ENCODE measurements at places on chromosomes 5 and 9.

DNA sequence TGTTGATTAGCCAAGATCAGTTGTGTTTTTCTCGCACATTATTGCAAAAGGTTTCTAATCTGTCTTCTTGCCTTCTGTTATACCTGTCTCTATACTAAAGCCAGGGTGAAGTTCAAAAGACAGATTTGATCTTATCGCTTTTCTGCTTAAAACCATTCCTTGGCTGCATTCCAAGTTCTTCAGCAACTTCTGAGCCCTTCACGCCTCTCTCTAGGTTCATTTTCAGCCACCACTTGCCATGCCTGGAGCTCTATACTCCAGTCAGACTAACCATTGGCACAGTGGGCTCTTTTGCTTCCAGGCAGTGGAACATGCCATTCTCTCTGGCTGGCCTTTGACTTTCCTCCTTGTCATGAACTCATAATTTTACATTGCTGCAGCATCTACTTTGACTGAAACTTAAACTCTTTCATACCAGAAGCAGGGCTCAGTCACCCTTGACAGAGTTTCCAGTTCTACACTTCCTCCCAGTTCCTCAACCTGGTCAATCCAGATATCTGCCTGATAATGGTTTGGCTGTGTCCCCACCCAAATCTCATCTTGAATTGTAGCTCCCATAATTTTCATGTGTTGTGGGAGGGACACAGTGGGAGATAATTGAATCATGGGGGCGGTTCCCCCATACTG lies 114.4 kb downstream of the SLC12A2 start:
- DNase-seq: no peak

GRCh38 chr9:116008278-116008677 lies 145.3 kb upstream of the PAPPA start:
- DNase-seq: no peak

DNA sequence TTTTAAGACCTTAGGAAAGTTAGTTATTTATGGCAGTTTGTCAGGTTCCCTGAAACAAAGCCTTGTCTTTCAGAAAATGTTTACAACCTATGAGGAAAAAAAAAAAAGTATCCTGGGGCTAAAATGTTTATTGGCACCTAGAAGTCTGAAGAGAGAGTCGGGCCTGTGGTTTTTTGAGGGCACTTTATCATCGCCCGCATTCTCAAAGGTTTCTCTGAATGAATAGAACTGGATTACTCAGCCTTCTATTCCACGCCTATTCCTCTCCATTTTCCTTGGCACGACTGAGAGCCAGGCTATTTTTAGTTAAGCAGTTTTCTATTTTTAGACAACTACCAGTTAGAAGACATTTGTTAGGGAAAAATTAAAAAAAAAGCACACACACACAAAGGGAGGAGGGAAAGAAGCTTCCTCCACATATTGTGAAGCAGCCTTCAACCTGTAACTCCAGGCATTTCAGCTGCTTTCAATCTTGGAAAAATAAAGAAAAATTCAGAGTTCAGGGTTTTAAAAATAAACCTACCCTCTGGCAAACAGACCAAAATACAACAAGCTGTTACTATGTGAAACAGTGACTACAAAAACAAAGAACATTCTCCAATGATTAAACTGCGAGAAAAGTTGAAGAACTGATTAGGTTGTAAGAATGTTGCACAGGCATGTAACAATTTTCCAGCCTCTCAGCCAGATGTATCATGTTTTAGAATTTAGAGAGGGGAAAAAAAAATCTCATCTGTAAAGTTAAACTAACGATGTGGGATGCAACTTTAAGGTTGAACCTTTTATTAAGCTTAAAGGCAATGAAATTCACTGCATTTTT lies 97.0 kb downstream of the MEF2C start:
- peak; percentile 76 for DNase-seq

GRCh38 chr9:95132366-95133324 lies 184.9 kb downstream of the FANCC start:
- DNase-seq: no peak

GRCh38 chr9:37421914-37422288 lies 595 bp upstream of the GRHPR start:
- DNase-seq: no peak

- DNase-seq: no peak
Observed at GRCh38 chr5:87195616-87196015, 72.1 kb upstream of the RASA1 start.

GRCh38 chr5:149170299-149170698 lies 29.0 kb downstream of the ABLIM3 start:
- no peak for DNase-seq

- peak; percentile 52 for DNase-seq
Observed at GRCh38 chr5:81151546-81151945, 81.6 kb upstream of the CKMT2 start.

DNA sequence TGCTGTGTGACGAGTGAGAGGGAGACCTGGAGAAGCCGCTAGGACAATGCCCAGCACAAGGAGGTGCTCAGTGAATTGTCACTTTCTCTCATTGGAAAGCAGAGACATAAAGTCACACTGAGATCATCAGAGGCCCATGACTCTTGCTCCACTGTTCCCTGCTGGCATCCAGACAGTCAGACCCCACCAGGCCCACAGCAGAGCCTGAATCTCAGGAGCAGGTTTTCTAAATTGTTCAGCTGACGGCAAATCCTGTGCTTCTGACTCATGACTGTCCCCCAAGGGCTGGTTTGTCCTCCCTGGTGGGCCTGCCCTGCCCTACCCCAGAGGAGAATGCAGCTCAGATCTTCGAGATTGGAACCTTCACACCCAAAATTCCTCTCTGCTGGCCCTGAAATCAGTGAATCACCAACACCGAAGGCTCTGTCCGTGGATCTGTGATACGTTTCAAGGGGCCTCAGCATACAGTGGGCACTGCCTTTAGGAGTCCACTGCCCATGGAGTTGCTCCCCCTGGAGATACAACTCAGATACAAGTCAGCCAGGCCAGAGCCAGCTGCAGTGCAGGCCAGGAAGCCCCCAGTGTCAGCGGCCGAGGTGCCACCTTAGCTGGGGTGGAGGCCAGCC lies 2.7 kb downstream of the PTGES start:
- no peak for DNase-seq

DNA sequence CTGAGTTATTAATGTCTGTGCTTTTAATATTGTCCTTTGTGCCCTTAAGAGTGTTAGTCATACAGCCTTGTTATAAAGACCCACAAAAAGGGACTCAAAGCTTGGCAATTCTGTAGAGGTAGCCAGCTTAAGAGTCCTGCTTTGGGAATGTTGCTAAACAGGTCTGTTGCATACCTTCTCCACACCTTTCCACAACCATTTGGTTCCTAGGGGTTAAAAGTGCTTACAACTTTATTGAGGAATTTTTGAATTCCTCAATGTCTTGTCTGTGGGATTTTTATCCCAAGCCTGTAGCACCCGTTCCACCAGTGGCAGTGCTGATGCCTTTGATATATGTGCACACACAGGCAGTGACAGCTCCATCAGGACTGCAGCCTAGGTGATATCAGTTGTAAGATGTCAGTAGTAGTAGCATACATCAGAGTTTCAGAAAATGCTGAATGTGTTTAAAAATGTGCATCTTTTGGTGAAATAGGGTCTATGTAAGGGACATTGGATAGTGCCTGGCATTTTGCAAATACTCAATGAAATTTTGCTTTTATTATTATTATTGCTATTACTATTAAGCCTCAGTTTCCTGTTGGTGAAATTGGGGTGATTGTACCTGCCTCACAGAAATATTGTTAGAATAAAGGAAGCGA lies 68.5 kb downstream of the WWC1 start:
- DNase-seq: no peak

- DNase-seq: no peak
Observed at GRCh38 chr5:93967923-93968322, 226.5 kb upstream of the POU5F2 start.

- DNase-seq: no peak
Observed at GRCh38 chr5:139551191-139551889, 9.8 kb upstream of the UBE2D2 start.

DNA sequence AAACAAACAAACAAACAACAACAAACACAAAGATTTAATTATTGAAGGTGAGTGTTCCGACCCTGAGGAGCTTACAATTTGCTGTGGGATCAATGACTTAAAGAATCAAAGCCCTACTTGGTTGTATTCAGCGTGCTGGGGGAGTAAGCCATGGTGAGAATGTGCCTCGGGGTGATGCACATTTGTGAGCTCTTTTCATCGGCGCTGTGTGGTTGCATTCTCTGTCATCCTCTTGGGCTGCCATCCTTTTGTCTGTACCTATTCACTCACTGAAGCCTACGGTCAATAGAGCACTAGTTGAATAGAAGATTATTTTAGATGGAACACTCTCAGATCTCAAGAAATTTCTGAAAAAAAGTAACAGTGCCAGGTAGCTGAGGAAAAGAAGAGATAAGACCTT lies 203.9 kb downstream of the CTNND2 start:
- no peak for DNase-seq

DNA sequence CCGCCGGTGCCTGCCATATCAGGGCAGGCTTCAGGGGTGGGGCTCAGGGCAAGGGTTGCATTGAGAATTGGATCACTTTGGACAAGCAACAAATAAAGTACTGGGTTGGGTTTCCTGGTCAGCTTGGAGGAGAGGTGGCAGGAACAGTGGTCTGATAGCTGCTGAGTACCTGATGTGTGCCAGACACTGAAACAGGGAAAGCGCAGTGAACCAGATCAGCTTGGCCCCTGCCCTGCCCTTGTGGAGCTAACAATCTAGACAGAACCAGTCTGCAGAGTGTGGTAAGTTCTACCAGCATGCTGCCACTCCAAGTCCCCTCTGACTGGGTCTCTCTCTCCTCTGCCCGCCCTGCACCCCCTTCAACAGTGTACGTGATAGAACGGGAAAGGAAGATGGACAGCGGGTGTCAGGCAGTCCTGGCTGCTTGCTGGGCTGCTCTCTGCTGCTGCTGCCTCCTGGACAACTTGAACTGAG lies 53.4 kb downstream of the CYSTM1 start:
- DNase-seq: no peak

GRCh38 chr5:1661311-1661710 lies 137.6 kb upstream of the LPCAT1 start:
- DNase-seq: no peak

GRCh38 chr9:18447541-18447940 lies 26.4 kb upstream of the ADAMTSL1 start:
- DNase-seq: no peak

DNA sequence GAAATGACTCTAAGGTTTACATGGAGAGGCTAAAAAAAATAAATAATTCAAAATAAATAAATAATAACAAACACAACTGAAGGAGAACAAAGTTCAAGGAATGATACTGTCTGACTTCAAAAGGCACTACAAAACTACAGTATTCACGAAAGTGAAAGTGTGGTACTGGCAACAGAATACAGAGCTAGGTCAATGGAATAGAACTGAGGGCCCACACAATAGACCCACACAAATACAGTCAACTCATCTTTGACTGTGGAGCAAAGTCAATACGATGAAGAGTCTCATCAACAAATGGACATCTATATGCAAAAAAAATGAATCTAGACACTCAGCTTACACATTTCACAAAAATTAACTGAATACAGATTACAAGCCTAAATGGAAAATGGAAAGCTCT lies 75.3 kb downstream of the FBXW11 start:
- no peak for DNase-seq

DNA sequence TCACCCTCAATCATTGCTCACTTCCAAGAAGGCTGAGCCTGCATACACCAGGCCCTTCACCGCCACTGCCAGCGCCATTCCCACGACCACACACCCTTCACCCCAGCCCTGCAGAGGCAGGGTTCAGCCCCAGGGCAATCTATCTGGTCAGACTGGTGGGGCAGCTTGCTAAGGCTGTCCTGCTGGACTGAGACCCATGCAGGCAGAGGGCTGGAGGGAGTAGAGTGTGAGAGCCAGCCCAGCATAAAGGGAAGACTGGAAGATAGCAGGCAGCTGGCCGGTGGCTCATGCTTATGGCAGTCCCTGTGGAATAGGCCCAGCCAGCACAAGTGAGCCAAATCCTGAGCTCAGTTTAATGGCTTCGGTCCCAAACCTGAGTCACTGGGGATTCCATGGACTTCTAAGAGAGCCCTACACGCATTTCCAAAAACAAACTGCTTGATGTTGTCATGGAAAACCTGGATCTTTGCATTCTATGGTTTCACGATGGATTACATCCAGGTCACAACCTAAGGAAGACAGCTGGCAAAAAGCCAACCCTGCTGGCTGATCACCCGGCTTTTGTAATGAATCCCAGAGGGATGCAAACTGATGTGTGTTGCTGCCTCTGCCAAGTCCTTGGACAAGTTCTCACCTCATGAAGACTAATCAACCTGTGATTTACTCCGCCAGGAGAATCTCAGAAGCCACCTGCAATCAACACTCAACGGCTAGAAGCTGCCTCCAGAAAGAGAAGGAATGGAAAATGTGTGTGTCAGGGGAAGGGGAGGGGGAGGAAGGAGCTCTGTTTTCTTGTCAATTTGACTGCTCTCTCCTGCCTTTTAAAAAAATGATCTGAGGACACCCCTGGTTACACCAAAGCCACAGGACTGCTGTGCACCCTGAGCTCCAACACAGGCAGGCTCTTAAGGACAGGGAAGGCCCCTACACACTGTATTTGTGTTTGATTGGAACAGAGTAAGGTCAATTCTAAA lies 143.6 kb downstream of the LHFPL2 start:
- DNase-seq: peak; percentile 88

DNA sequence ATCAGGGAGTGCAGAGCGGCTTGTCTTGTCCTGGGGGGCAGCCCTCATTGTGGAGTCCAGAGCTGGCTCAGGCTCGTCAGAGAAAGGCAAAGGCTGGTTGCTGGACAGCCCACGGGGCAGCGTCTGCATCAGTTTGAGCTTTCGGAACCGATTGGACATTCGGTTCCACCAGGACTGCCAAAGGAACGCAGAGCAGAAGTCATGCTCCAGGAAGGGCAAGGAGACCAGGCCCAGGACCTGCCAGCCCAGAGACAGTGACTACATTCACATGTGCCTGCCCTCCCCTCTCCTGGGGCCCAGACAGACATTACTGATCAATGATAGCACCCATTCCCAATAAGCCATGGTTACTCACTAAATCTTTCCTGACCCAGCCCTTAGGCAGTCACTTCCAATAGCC lies 18.1 kb downstream of the ANKS6 start:
- no peak for DNase-seq

All from hindlimb muscle (tissue), 1 donor.